ENCODE measurements at places on chromosomes 4 and X.

DNA sequence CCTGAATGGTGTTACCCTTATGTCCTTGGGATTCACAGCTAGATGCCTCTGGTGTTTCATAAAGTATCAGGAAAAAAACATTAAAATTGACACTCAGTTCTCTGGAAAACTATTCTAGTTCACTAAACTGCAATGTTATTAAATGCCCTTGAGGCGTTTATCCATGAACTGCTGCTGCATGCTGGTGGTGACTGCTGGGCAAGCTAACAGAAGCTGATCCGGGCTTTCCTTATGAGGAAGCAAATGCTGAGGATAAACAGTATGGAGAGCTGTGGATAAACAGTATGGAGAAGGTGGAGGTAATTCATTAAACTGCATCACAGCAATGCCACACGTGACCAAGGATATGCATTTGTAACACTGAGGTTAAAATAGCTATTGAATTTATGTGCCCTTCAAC is 227.0 kb downstream of the NR3C2 start:
- DNase-seq, result no peak

GRCh38 chr4:14787221-14787620 is 215.1 kb upstream of the CPEB2 start:
- DNase-seq, result no peak

- peak; percentile 57 for DNase-seq
Observed at GRCh38 chrX:24479924-24480323, 14.8 kb downstream of the PDK3 start.

DNA sequence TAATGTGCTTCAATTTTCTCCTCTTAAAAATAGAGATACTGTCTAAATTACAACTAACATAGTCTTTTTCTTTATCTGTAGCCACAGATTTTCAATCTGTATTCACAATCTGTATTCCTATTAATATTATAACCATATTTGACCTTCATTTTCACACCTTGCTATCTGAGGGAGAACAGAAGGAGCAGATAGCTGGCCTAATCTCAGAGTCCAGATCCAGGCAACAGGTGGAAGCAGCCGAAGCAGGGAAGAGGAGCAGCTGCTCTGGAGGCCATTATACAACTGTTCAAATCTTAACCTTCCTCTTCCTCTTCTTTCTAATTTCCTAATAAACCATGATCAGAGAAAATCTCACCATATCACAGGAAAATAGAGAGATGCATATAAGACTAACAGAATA is 14.2 kb downstream of the SEPSECS start:
- no peak for DNase-seq

GRCh38 chr4:139763672-139764071 is 98.1 kb downstream of the MGST2 start:
- DNase-seq, result no peak

- no peak for DNase-seq
Observed at GRCh38 chr4:17515445-17516407, 761 bp downstream of the CLRN2 start.

DNA sequence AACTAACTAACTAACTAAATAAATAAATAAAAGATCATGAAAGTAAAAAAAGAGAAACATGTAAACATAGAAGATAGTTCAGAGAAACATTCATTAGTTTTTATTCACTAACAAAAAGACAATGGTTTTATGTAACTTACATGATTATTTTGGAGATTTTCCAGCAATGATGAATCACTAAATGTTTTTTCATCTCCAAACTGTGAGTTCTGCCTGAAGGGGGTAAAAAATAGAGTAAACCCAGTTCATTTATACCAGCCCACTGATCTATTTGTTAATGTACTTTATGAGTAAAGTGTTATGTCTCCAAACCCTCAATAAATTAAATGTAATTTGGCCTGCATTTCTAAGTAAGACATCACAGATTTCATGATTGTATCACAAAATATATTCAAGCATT is 101.1 kb downstream of the ATP8A1 start:
- no peak for DNase-seq

GRCh38 chr4:79513576-79513975 is 105.5 kb upstream of the GK2 start:
- no peak for DNase-seq

DNA sequence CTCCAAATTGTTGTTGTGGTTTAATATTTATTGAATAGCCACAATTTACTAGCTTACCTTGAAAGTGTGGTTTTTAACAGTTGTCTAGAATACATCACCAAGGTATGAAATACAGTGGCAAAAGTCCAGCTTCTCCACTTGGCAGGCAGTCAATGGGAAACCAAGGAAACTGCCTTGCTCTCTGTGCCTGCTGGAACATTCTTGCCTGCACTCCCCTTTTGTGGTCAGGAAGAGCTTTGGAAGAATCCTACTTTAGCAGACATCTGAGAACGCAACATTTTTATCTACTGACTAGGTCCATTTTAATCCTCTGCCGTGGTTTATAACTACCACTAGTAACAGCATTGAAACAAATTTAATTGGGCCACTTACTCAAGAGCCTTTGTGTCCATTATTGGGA is 64.5 kb downstream of the TENM3 start:
- DNase-seq, result no peak

DNA sequence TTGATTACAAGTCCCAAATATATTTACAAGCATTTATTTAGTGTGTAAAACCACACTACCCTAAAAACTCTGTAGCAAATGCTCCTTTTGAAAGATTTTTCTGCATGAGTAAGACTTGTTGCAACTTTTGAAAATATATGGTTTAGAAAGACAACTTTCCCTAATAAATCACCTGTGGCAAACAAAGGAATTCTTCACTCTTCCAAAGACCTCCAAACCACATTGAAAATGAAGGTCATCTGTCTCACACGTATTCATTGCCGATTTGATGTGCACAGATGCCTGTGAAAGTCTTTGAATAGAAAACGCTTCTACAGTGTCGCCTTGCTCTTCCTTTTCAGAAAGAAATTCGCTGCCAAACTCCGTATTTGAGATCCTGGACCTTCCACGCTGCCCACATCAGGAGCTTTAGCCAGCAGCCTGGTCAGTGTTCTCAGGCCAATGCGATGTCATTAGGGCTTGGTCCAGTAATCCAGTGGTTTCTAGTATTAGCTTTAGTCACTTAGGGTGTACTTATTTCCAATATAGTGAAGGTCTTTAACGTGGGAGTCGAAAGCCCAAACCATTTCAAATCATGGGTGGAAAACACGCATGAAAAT is 22.2 kb downstream of the SPINK2 start:
- DNase-seq, result no peak

DNA sequence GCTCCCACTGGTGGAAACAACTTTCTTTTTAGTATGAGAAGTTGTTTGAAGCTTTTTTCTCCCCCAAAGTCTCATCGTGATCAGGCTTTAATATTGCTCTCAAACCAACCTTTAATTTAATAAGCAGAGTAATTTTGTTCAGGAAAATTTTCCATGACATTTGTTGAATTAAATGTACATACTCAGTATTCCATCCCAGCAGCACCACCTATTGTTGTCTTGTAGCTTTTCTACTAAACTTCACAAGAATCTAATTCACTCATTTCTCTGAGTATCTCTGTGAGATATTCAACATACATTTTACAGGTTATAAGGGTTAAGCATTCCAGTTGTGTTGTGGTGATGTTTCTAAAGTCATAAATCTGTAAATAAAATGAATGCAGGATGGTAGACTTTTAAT is 218.3 kb upstream of the HAND2 start:
- no peak for DNase-seq

- DNase-seq, result no peak
Observed at GRCh38 chr4:118307643-118308042, 45.2 kb downstream of the PRSS12 start.

DNA sequence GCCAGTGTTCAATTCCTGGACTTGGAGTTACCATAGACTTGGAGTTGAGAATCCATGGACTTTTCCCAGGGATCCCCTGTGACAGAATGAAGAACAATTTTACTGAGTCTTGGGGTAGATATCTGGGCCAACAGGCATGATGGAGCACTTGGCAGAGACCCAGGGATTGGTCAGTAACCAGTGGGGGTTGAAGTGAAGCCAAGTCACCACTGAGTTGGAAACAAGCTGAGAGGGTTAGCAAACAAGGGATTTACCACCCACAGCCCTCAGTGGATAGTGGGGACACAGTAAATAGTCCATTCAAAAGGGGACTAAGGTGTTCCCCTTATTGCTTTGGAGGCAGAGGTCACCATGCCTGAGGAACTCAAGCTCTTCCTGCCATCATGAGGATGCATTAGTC is 281.7 kb downstream of the PPP1R2C start:
- no peak for DNase-seq

DNA sequence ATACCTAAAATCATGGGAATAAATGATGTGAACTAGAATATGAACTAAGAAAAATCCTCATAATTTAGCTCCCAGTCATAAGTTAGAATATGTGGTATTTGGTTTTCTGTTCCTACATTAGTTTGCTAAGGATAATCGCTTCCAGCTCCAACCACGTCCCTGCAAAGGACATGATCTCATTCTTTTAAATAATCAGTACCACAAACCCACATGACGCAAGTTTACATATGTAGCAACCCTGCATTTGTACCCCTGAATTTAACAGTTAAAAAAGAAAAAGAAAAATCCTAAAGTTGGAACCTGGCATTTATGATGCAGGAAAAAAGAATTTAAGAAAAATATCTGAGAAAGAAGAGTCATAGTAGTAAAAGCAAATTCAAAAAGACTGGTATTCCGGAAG is 13.3 kb downstream of the UBA6 start:
- no peak for DNase-seq

DNA sequence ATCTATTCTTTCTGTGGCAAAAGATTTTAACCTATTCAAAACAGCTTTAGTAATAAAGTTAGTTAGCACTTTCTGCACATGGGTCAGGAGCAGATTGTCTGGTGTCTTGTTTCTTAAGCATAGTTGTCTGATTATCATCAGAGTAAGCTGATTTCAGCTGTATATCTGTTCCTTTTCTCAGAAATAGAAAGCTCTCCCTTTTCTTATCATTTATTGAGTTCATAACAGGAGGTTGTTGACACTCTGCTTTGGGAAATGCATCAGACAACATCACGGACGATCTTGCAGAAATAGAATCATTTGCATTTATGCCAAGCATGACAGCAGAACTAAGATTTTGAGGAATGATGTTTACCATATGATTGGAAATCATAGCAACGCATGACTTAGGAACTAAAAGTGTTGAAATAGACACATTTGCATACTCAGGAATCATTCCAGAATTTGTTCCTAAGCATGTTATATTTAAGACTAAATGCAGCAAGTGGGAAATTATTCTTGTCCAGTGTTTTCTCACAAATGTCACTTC is 66.7 kb downstream of the RBMX2 start:
- DNase-seq, result no peak
